ENCODE measurements at places on chromosomes 3 and 15. TPM values are rescaled to one million over a fixed set of nuclear protein-coding genes. Genes with fewer than 3 reads are reported as not detected.

SH2D7 gene
- 1.2 TPM for polyA plus RNA-seq

LRRC34 gene
- 16.0 TPM for polyA plus RNA-seq

PLCH1 gene
- polyA plus RNA-seq: 12.0 TPM

CCDC50 gene
- 59.5 TPM for polyA plus RNA-seq

ZNF80 gene
- 0.13 TPM for polyA plus RNA-seq

MME gene
- 385 TPM for polyA plus RNA-seq

DUOX1 gene
- 8.9 TPM for polyA plus RNA-seq

FBXL2 gene
- polyA plus RNA-seq: 25.3 TPM

SCAMP5 gene
- 28.4 TPM for polyA plus RNA-seq

AMOTL2 gene
- 85.5 TPM for polyA plus RNA-seq

UCN2 gene
- polyA plus RNA-seq: 0.40 TPM

DNAJA4 gene
- 29.4 TPM for polyA plus RNA-seq

CYP1A2 gene
- polyA plus RNA-seq: 0.09 TPM

GOLGA8N gene
- 12.4 TPM for polyA plus RNA-seq

NUP210 gene
- 31.8 TPM for polyA plus RNA-seq

HYKK gene
- 10.3 TPM for polyA plus RNA-seq

ATP13A3 gene
- 86.7 TPM for polyA plus RNA-seq

PPM1L gene
- 6.9 TPM for polyA plus RNA-seq

WNT5A gene
- 32.1 TPM for polyA plus RNA-seq

GREM1 gene
- polyA plus RNA-seq: 0.29 TPM

TOPBP1 gene
- 40.2 TPM for polyA plus RNA-seq

XCR1 gene
- 0.04 TPM for polyA plus RNA-seq

GOLGA6B gene
- polyA plus RNA-seq: 0.17 TPM

MELTF gene
- 1.5 TPM for polyA plus RNA-seq

RBMS3 gene
- polyA plus RNA-seq: 13.1 TPM

SOX14 gene
- polyA plus RNA-seq: not detected

EBLN2 gene
- polyA plus RNA-seq: 8.1 TPM

LDHAL6B gene
- polyA plus RNA-seq: 0.36 TPM

TF gene
- 5.8 TPM for polyA plus RNA-seq

SLC28A2 gene
- 0.59 TPM for polyA plus RNA-seq

WWTR1 gene
- polyA plus RNA-seq: 119 TPM

UBAP1L gene
- polyA plus RNA-seq: 4.3 TPM

CSPG5 gene
- 0.87 TPM for polyA plus RNA-seq

CHCHD4 gene
- 19.9 TPM for polyA plus RNA-seq

TAMM41 gene
- 20.3 TPM for polyA plus RNA-seq

SLC30A4 gene
- 9.2 TPM for polyA plus RNA-seq

C3orf85 gene
- 18.6 TPM for polyA plus RNA-seq

DISP2 gene
- polyA plus RNA-seq: 0.44 TPM

GABRR3 gene
- polyA plus RNA-seq: not detected
